HCEC 1CT (cell line): ENCODE measurements at places on chromosomes 3 and 15.

DNA sequence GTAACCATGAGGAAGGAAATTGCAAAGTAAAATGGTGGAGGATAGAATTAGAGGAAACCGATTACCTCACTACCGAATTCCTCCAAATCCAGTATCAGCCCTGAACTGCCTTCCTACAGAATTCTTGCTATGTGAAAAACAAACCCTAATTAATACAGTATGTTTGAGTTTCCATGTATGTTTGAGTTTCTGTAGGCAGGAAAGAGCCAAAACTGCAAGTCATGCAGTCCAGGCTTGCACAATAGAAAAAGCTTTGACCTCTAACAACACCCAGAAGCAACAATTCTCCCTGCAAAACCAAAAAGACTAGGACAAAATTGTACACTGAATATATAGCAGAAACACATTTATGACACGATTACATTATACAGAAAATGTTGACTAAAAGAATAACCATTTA, 614.8 kb downstream of the DIPK2A start:
- no peak for DNase-seq

GRCh38 chr15:82751308-82751707, 41.6 kb upstream of the AP3B2 start:
- DNase-seq: no peak

DNA sequence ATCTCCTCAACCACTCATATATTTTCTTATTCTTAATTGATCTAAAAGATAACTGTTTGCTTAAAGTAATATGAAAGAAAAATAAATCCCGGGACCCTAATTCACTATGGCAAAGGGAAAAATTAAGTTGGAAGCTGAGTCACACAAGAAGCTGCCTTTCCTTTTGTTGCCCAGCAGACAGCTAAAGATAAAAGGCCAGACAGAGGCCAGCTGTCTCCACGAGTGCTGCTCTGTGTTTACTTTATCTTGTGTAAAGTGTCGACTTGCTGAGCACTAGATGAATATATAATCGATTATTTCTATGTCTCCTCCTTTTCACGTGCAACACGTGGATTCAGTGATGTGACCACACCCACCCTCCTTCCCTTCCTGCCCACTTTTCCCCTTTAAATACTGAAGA, 52.8 kb upstream of the NSMCE3 start:
- DNase-seq: no peak

DNA sequence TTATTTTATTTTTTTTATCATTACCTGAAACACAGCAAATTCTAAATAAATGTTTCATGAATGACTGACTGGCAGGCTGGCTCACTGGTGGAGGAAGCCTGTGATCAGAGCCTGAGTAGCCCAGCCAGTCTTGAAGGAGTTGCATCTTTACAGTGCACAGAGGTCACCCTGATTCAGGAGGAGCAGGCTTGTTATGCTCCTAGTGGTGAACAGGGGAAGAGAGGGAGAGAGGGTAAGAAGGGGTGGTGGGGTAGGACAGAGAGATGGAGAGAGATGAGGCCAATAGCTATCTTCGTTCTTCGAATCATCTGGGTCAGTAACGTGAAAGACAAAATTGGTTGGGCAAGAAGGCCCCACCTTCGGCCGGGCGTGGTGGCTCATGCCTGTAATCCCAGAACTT, 202.6 kb upstream of the MCTP2 start:
- DNase-seq: no peak

DNA sequence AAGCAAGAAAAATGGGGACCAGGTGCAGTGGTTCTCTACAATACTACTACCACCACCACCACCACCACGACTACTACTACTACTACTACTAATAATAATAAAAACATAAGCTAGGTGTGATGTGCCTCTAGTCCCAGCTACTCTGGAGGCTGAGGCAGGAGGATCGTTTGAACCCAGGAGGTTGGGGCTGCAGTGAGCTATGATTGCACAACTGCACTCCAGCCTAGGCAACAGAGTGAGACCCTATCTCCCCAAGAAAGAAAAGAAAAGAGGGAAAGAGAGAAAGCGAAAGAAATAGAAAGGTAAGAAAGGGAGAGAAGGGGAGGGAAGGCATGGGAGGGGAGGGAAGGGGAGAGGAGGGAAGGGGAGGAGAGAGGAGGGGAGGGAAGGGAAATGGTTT, 350.6 kb downstream of the FOXP1 start:
- DNase-seq: no peak

DNA sequence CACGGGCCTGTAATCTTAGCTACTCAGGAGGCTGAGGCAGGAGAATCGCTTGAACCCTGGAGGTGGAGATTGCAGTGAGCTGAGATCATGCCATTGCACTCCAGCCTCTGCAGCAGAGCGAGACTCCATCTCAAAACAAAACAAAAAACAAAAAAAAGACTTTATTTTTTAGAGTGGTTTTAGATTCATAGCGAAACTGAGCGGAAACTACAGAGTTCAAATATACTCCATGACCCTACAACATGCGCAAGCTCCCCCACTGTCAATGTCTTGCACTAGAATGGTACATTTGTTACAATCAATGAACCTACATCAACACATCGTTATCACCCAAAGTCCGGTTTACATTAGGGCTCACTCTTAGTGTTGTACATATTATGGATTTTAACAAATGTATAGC, 2.2 kb upstream of the CRTAP start:
- no peak for DNase-seq

- no peak for DNase-seq
These were observed 271.7 kb downstream of the PDZRN3 start for GRCh38 chr3:73352841-73353645.

- peak; percentile 63 for DNase-seq
These were observed 101.3 kb downstream of the DPH6 start for GRCh38 chr15:35444557-35445204.

GRCh38 chr15:61049028-61049427, 180.1 kb downstream of the RORA start:
- DNase-seq: no peak

GRCh38 chr15:100861511-100861991, 18.1 kb upstream of the ALDH1A3 start:
- DNase-seq: no peak

GRCh38 chr3:154334973-154335420, 10.7 kb upstream of the DHX36 start:
- DNase-seq: peak; percentile 58

GRCh38 chr3:71688121-71688520, 37.1 kb downstream of the EIF4E3 start:
- DNase-seq: no peak

- DNase-seq: no peak
These were observed 44.6 kb downstream of the TRIM71 start for GRCh38 chr3:32862247-32862935.

- no peak for DNase-seq
These were observed 104.3 kb downstream of the CD47 start for GRCh38 chr3:107986505-107986904.

DNA sequence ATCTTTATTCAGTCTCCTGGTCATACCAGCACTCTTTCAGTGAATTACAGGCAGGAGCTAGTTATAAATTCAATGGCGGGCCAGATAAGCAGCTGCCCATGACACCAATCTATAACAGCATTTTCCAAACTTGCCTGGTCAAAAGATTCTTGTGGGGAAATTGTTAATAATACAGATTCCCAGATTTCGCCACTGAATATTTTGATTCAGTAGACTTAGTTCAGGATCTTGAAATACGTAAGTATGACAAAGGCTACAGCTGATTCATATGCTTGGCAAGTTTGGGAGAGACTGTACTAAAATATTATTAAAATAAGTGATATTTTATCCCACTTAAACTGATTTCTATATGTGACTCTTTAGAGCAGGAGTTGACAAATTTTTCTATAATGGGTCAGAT, 119.3 kb downstream of the TMCO5A start:
- no peak for DNase-seq

GRCh38 chr3:13053420-13053819, 19.8 kb downstream of the IQSEC1 start:
- DNase-seq: no peak

- DNase-seq: no peak
These were observed 63.6 kb downstream of the RYR3 start for GRCh38 chr15:33374226-33374914.

DNA sequence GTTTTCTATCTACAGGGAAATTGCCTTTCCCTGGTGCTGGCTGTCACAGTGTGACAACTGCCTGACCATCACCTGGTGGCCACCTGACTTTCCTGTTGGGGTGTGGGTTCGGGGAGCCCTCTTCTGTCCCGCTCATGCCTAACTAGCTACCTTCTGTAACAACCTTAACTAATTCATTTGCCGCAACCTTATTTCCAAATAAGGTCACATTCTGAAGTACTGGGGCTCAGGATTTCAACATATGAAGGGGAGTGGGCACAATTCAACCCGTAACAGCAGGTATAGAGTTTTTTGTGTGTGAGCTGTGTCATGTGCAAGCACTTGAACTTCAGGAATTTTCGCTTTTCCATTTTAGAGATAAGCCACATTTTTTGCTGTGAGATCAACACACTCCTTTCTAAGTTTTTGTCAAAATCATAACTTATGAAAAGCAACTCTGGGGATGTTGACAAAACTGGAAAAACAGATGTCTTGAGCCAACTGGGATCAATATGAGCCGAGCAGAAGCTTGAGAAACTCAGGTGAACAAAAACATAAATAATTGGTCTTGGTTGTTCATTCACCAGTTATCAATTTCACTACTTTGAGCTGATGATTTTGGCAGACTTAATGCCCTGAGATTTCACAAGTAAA, 242.0 kb upstream of the RGMA start:
- DNase-seq: no peak
